ENCODE measurements at places on chromosomes 1 and 21.

- no peak for DNase-seq
Observed at GRCh38 chr1:19679691-19680090, 15.0 kb downstream of the HTR6 start.

DNA sequence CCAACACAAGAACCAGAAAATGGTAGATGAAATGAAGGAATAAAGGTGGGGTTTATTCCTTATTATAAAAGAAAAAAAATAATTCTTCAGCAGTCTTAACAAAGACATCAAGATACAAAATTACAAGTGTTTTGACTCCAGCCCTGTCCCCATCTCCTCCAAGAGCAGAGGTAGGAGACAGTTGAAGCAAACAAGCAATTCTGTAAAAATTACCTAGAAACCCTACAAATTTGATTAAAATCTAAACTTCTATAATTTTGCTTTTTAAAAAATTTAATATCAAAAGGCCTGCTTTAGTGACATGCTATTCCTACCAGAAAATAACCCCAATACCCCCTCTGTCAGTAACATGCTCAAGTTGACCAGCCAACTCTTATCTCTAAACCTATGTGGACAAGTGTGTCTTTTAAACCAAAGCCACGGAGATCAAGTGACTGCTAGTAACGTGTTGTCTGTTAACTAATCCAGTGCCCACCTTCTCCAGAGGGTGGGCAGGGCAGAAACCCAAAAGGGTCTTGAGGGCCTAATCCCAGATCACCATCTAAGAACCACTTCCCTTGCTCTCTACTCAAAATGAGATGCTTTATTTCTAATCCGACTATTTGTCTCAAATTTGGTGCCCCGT is 8.4 kb downstream of the GLUL start:
- DNase-seq = no peak

DNA sequence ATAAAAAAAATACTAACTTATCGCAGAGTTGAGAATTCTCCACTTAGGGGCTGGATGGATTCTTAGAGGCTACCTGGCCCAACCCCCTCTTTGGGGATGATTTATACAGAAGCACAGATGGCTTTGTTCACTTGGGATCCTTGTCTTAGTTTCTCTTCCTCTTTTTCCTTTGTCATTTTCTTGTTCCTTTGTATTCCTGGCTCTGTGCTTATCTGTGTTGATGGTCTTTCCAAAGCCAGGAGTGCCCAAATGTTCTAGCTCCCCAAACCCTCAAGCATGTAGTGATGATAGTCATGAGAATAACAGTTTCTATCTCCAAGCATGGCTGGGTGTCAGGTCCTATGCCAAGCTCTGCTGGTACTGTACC is 27.4 kb downstream of the EPHB2 start:
- DNase-seq = no peak

DNA sequence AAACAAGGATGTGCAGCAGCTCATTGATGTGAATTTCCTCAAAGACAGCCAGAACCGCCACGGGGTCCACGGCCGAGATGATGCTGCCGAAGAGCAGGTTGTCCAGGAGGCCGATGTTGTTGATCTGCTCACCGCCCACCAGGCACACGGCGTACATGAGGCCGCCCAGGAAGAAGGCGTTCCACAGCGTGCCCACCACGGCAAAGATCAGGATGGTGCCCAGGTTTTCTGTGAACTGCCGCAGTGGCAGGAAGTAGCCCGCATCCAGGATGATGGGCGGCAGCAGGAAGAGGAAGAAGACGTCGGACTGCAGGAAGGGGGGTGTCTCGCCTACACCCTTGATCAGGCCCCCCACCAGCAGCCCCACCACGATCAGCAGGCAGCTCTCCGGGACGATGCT is 41.1 kb downstream of the SLC9A1 start:
- DNase-seq = no peak

- DNase-seq = no peak
Observed at GRCh38 chr1:105101261-105101660, 1351.6 kb downstream of the AMY1C start.

- no peak for DNase-seq
Observed at GRCh38 chr1:203556047-203556851, 62.3 kb downstream of the OPTC start.

DNA sequence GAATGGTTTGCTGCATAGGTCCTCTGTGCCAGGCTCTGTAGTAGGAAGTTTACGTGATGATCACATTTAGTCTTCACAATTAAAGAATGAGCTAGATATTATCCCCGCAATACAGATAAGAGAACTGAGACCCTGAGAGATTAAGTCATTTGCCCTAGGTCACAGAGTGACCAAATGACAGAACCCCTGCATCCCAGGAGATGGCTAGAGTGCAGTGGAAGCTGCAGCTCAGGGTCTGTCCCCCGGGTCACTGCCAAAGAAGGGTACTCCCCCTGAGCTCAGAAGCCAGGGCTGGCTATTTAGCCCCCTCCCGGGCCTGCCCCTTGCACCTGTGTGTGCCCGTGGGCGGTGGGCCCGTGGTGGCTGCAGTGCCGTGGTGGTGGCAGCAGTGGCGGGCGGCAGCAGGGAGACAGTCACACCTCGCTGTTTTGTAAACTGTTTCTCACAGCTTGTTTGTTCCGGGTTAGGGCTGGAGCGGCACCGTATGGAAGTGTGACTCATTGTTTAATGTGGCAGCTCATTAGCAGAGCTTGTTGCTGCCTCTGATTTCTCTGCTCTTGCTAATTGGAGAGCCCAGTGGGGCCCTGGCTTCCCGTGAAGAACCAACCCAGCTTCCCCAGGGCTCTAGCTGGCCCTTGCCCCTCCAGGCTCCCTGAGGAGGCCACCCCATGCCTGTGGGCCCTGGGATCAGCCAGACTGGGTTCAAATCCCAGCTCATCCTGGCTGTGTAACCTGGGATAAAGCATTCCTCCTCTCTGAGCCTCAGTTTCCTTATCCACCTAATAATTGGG is 19.3 kb upstream of the FOXO6 start:
- DNase-seq = no peak

GRCh38 chr1:66214901-66215300 is 319.1 kb upstream of the SGIP1 start:
- no peak for DNase-seq
